Inflammatory macrophage treated with lipopolysaccharide for 4 hours (primary cell): ENCODE measurements at places on chromosomes 12 and 14.

DNA sequence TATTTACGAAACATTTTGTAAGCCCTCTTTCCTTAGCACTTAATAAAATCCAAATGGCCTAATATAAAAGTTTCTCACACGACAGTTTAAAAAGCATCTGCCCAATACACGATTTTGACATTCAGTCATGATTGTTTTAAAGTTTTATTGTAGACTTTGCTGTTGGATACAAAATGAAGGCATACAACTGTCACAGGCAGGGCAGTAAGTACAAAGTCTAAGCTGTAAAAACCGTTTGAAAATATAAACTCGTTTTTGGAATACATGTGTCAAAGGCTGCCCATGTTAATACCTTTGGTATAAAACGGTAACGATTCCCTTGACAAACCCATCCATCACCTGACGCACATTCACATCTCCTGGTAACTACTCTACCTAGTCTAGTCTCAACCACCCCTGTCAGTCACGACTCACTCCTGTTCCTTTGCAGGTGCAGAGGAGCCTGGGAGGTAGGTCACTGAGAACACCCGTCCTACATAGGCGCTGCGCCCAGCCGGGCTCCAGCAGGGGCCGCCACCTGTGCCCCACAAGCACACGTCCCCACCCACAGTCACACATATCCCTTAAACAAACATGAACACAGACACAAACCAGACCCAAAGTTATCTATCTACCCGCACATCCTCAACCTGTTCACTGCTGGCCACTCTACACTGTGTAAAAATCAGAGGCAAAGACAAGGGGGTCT lies 27.1 kb downstream of the KCTD10 start:
- no peak for DNase-seq

DNA sequence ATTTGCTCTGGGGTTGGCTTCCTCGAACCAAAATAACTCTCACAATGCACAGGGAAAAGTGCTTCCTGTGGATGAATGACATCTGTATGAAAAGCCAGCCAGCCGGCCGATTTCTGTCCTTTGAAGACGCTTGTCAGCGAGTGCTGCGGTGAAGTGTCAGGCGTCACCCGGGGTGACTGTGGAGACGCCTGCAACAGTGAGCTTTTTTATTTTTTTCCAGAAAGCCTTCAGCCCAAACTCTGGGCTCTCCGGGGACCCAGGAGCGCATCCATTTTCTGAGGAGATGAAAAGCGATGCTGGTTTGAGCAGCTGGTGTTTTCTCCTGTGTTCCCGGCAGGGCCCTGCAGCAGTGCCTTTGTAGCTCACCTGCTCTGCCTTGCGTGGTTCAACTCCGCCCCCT lies 147.9 kb upstream of the MYL2 start:
- no peak for DNase-seq

- no peak for DNase-seq
Measured at GRCh38 chr14:63939006-63939270, 86.1 kb downstream of the SYNE2 start.

DNA sequence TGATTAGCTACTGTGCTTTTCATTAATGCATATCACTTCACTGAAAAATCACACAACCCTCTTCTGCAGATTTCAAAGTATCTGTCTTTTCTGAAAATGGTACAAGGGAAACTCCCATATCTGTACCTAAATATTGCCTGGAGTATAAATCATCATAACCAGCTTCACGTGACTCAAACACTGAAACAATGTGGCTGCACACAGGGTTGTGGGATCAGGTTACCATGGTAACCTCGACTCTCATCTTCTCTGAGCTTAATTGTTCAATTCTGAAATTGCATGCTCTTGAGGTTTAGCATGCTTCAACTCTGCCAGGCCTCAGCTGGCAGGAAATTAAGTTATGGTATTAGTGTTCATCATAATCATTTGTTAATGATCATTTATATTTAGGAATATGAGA lies 77.5 kb upstream of the CPSF6 start:
- no peak for DNase-seq

DNA sequence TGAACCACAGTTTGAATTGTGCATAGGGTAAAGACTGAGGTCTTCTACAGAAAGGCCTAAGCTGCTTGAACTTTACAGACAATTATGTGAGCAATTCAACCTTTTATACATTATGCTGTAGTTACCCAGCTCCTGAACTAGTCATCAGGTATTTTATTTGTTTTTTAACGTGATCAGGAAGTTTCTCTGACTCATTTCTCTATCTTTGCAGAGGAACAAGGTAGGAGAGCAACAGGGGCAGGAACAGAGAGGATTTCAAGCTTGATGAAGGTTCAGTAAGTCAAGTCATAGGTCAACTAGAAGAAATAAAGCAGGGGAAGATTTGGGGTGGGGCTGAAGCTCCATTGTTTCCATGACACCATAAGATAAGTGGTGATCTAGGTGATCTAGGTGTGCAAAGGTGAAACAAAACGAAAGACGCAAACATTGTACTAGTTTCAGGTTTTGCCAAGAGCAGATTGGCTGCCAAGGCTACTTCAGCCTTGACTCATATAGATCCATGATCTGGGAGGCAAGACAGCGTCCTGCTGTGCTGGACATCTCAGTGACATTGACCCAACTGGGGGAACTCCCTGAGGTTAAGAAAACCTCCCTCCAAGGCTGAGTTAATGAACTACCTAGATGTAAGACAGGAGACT lies 198.1 kb downstream of the DAD1 start:
- DNase-seq, result no peak

GRCh38 chr12:26768611-26769603 lies 64.1 kb downstream of the ITPR2 start:
- DNase-seq, result no peak

DNA sequence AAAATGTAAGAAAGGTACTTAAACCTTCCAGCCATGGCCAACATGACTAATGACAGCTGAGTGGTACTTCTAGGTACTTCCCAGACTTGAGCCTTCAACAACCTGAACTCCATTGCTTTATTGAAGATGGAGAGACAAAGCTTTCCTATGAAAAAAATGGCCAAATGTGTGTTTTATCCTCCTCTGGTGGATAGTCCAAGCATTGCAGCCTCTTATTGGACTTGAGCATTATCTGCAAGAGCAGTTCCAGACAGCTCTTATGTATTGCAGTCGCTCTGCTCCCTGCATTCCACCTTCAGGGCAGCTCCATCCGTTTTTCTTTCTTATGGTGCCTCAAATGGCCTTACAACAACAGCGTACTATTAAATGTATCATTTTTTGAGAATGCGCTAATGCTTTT lies 588.2 kb downstream of the NRXN3 start:
- DNase-seq, result no peak

DNA sequence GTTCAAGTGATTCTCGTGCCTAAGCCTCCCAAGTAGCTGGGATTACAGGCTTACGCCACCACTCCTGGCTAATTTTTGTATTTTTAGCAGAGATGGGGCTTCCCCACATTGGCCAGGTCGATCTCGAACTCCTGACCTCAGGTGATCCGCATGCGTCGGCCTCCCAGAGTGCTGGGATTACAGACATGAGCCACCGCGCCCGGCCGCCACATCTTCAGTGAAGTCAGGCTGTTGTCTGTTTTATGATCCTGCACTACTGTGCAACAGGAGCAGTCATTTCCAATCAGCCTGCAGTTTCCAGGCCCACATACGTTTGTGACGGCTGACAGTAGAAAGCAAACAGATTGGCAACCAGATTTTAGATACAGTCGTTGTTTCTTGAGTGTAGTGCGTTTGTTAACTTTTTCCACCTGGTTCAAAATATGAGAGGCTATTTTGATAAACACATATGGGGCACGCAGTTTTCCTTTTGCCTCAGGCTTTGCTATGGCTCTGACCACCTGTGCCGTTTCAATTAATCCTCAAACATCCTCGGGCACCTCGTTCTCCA lies 74.8 kb downstream of the LGMN start:
- DNase-seq, result no peak

DNA sequence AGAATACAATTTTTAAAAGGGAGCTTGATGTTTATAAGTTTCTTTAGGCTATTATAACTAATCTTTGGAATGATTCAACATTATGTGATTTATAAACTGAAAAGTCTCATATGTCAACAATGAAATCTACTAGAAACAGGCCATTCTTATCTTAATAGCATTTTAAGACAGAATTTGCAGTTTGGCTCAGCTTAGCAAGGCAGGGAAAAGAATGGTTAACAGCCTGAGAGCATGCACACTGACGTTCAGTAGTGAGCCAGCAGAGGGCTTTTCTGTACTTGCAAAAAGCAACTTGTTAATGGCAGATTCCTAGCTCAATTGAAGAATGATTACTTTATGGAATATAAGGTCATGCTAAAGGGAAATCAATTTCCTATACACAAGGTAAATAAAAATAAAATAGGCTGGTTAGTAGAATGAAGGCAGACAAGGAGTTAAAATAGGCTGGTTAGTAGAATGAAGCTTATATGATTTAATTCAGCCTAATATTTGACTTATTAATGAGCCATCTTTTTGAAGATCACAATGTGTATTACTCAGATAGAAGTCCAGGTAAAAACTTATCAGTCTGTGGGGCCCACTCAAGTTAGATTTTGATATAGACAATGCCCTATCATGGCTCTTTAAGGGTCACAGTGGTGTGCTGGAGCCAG lies 95.9 kb downstream of the OTOGL start:
- no peak for DNase-seq

DNA sequence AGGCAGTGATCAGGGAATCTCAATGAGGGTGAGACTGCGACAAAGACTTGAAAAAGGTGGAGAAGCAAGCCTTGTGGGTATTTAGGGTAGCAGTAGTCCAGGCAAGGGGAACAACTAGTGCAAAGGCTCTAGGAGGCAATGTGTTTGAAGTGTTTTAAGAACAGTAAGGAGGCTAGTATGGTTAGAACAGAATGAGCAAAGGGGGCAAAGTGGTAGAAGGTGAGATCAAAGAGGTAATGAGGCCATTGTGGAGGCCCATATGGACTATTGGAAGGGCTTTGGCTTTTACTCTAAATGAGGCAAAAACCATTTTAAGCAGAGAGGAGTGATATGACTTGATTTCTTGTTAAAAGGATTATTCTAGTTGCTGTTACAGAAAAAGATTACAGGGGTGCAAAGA lies 16.8 kb downstream of the HIF1A start:
- DNase-seq, result no peak

DNA sequence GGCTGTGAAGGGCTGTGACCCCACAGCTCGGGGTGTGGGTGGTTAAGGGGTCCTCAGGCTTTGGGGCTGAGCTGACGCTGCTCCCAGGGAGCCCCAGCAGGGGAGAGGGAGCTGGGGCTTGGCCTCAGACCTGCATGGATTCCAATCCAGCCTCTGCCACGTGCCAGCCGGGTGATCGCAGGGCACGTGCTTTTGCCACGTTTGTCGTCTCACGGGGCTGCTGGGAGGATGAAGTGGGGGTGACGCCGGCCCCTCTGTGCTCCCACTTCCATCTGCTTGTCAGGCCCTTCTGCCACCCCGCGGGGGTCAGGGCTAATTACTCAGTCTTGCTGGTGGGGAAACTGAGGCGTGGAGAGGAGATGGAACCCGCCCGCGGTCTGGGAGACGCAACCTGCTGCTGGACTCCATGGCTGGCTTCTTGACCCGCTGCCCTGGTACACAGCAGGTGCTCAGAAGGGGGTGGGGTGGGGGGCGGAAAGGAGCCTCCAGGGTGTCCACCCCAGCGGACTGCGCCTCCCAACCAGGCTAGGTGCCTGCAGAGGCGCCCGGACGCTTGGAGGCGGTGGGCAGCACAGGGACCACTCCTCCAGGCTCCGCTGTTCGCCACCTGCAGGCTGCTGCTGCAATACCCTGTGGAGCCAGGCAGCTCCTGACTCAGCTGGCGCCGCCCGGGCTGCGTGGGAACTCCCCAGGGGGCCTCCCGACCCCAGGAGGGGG lies 36.4 kb upstream of the PRIMA1 start:
- DNase-seq, result no peak

GRCh38 chr14:67764496-67764895 lies 51.9 kb downstream of the ZFYVE26 start:
- no peak for DNase-seq

DNA sequence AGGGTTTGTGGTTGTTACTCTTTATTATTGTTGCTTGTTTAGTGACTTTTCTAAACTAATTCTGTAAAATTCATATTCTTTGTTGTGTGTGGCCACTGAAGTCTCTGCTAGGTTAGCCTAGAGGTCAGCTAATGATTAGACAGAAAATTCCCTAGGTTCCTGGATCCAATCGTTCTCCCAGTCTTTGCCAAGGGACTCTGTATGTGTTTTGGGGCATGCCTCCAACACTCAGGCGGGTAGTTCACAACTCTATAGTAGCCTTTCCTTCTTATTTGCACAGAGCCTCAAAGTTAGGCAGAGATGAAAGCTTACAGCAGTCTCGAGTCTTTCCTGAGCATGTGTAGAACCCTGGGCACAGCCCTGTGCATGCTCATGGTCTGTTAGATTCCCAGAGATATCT lies 32.7 kb upstream of the RIN3 start:
- DNase-seq, result no peak

DNA sequence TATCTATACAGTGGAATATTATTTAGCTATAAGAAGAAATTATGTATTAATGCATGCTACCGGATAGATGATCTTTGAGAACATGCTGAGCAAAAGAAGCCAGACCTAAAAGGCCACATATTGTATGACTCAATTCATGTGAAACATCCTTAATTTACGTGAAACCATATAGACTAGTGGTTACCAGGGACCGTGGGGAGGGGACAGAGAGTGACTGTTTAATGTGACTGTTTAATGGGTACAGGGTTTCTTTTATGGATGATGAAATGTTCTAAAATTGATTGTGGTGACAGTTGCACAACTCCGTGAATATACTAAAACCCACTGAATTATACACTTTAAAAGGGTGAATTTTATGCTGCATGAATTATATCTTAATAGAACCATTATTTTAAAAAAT lies 8.5 kb upstream of the BCL7A start:
- no peak for DNase-seq

DNA sequence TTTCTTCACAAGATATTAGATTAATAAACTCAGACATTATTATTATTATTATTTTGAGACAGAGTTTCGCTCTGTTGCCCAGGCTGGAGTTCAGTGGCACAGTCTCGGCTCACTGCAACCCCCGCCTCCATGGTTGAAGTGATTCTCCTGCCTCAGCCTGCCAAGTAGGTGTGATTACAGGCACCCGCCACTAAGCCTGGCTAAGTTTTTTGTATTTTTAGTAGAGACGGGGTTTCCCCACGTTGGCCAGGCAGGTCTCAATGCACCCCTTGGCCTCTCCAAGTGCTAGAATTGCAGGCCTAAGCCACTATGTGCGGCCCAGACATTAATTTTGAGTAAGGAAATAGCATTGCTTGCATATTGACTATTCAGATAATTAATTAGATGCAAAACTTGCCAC lies 554.9 kb upstream of the LRFN5 start:
- DNase-seq, result no peak

DNA sequence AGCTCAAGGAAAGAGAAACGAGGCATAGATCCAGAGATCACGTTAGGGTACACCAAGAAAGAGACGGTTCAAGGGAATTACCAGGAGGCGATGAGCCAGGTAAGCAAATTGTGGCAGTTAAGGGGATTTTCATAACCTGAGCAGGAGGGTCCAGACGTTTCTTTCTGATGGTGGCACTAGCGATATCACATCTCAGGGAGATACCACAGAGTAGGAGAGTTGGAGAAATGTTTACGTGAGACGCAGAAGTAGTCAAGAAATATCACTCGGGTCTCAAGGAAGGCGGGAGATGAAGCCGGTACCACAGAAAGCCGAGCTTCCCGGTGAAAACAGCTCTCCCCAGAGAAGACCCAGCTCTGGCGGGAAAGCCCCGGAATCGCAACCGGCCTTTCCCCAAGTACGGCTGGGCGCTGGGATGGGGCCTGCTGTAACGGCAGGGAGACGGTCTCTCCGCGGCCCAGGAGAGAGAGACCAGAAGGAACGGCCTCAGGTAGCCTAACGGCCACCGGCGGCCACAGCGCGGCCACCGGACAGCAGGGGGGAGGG lies 485 bp downstream of the SENP1 start:
- peak; percentile 24 for DNase-seq

- no peak for DNase-seq
Measured at GRCh38 chr12:102480406-102480805, at the start of gene IGF1. Gene IGF1, minus strand, starts transcription at chr12:102480563. Its CDS starts 182 bp downstream, at chr12:102480381.

- DNase-seq, result peak; percentile 44
Measured at GRCh38 chr12:48454667-48455066, 17.7 kb upstream of the ANP32D start.
